ENCODE measurements at places on chromosomes 4 and X.

- no peak for DNase-seq
Measured at GRCh38 chr4:1731180-1731579, 9.9 kb downstream of the TACC3 start.

- DNase-seq, result no peak
Measured at GRCh38 chr4:186932196-186932595, 208.5 kb upstream of the FAT1 start.

GRCh38 chr4:152500800-152501434 lies 35.0 kb downstream of the FBXW7 start:
- DNase-seq, result peak; percentile 14

DNA sequence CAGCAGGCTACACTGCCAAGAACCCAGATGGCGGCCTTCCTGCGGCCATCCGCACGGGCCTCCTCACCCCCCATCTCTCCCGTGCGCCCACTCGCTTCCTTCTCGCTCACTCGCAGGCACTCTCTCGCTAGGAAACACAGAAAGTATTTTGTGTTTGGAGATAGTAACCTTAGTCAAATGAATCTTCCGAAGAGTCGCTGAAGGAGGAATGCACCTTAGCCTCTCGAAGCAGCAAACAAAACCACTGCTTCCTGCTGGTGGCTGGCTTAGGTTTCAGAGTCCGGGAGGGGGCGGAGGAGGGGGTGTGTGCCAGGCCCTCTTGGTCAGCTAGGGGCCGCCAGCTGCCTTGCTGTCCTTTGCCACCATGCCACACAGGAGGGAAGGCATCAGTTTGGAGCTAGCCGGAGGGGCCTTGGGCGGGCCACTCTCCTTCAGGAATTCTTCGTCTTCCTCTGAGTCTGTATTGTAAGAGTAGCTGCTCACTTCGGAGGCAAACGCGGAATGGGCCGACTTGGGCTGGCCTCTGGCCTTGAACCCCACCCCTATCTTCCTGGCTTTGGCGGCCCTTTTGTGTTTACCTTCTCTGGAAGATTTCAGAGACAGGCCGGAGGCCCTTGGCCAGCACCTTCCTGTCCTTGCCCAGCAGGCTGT lies 73.2 kb upstream of the UCP1 start:
- no peak for DNase-seq

Data from NK-92 treated with Interleukin-12 subunit alpha and Interleukin-12 subunit beta, amount 100 ng/mL, for 24 hours (cell line).